ENCODE measurements at places on chromosomes 2 and 18.

DNA sequence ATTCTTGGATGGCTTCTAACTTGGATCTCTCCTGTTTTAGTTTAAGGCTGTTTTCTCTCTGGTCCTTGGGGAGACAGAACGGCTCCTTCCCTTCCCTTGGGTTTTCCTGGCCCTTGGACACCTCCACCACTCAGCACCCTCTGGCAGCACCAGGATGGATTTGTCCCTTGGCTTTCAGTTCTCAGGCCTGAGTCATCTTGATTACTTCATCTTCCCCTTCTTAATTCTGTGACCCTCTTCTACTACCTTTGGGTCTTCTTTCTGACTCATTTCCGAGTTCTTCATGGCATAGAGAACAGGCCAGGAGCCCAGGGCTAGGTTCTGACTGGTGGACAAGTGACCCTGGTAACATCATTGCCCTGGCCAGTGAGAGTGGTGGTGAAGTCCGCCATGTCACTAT, 14.9 kb downstream of the IGFBP2 start:
- no peak for DNase-seq

GRCh38 chr2:134852518-134852917, 14.1 kb downstream of the ACMSD start:
- peak; percentile 37 for DNase-seq

DNA sequence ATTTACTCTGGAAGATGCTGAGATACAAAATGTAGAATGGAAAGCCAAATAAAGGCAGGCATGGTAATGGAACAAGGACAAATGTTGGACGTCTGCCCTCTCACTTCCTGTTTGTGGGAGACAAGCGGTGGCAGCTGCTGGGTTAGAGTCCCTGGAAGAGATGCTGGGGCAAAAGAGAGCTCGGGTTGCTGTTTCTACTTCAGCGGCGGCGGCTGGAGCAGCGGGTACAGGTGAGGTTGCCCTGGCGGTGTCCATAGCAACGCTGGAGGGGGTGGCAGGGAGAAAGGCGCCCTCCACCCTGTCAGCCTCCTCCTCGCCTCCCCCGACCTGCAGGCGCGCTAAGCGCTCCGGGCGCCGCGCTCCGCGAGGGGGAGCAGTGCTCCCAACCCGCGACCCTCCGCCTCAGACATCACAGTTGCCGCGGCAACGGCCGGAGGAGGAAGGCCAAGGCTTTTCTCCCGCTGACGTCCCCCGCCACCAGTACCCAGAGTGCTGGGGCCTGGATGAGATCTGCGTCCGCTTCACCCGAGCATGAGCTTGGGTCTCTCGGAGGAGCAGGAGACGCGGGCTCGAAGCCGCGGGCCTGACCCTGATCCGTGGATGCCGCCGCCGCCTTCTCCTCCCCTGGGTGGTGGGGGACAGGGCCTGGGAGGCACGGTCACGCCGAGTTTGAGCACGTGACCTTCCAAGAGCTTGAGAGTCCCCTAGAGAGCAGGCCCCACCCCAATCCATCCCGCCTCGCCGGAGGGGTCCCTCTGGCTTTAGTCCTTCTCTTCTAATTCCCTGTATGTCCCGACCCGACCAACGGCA, 65.6 kb downstream of the NOL4 start:
- peak; percentile 95 for DNase-seq

DNA sequence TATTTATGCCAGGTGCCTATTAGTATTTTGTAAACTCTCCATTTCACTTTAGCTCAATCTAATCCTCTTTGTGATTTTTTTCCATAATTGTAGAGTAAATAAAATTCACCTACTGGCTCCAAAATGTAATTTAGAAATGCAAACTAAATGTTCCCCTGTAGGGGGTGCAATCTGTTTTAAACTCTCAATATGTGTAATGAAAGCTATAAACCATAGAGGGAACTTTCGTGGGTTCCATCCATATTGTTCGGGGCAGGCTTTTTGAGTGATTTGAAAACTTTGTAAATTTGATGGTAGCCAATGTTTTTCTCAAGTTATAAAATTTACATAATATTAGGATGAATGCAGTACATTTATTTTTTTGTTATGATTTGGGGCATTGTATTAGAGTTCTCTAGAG, 49.4 kb downstream of the TSPYL6 start:
- DNase-seq, result no peak

GRCh38 chr2:134660626-134661402, 58.0 kb downstream of the TMEM163 start:
- no peak for DNase-seq

DNA sequence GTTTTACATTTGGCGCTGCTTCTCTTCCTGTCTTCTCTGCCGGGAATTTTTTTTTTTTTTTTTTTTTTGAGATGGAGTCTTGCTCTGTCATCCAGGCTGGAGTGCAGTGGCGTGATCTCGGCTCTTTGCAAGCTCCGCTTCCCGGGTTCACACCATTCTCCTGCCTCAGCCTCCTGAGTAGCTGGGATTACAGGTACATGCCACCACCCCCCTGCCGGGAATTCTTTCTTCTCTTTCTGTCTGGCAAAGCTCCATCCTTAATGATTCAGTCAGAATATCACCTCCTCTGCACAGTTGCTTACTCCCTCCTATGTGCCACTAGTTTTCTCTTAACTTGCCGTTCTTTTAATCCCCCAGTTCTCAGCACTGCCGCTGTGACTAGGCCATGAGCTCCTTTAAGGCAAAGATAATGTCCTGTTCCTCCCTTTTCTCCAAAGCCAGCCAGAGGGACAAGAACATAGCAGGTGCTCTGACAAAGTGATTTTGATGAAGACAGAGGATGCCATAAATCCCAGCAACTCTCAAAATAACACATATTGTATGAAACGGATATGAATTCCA, 112.1 kb upstream of the LRATD1 start:
- no peak for DNase-seq

- no peak for DNase-seq
These were observed 1157.4 kb downstream of the RPIA start for GRCh38 chr2:89848763-89849368.

DNA sequence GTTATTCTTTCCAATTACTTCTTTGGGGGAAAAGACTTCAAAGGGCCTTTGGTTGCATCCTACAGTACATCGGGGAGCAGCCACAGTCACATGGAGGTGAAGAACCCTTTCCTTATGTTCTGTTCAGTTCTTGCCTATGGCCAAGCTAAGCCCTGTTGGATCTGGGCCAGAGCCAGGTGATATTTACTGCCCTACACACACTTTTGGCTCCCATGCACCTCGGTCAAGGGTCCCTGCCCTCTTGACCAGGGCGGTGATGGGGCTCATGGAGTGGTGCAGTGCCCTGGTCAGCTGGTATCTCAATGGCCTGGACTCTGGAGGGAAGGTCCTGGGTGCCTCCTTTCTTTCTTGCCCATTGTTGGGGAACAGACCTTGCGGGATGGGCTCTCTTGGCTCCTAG, 98.7 kb downstream of the VAPA start:
- DNase-seq, result no peak

DNA sequence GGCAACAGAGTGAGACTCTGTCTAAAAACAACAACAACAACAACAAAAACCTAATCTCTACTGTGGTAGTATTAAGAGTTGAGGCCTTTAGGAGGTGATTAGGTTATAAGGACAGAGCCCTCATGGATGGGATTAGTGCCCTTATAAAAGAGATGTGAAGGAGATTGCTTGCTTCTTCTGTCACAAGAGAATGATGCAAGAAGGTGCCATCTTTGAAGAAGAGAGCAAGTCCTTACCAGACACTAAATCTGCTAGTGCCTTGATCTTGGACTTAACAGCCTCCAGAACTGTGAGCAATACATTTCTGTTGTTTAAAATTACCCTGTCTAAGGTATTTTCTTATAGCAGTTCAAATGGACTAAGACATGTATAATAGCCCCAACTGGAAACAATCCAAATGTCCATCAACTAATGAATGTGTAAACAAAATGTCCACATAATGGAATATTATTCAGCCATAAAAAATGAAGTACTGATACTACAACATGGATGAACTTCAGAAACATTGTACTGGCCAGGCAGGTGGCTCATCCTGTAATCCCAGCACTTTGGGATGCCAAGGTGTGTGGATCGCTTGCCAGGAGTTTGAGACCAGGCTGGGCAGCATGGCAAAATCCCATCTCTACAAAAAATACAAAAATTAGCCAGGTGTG, 1.6 kb upstream of the ARHGEF33 start:
- no peak for DNase-seq

GRCh38 chr2:65527451-65528240, 95.2 kb upstream of the SPRED2 start:
- DNase-seq, result no peak

DNA sequence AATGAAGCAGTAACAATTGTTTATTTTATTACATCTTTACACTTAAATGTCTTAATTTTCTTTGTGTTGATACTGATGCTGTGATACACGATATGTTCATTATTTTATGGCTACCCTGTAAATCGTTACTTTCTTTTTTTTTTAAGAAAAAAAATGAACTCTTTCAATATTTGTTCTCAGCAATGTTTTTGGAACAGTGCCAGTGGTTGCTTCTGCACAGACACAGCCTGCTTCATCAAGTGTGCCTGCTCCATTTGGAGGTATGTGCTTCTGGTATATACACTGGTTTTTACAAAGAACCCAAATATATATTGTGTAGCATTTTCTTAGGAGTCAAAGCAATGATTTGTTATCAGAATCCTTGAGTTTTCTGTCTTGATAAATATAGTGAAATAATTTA, 62.2 kb upstream of the SCYGR2 start:
- no peak for DNase-seq

DNA sequence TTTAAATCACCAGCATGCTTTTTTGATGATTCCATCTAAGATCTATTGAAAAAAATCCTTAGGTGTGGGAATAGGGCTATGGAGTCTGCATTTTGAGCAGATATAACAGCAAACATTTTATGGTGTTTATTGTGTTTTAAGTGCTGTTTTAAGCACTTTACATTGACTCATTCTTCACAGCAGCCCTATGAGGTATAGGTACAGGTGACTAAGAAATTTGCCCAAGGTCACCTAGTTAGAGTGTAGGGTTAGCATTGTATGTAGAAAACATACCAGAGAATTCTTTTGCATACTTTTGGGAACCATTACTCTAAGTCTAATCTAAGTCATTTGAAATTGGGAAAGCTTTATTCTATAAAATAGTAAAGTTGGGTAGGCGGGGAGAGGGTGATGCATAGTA, 31.3 kb downstream of the PPM1B start:
- no peak for DNase-seq

DNA sequence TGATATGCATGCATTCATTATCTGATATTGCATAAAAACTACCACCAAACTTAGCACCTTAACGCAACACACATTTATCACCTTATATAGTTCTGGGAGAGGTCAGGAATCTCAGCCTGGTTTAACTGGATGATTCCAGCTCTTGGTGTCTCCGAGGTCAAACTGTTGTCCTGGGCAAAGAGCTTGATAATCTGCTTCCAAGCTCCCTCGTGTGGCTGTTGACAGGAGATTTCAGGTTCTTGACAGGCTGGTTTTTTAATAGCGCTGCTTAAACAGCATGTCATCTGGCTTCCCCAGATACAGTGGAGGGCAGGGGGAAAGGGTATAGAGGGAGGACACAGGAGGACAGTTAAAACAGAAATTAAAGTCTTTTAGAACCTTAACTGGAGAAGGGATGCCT, 785.0 kb downstream of the CNTNAP5 start:
- DNase-seq, result peak; percentile 59

- peak; percentile 49 for DNase-seq
These were observed at the start of gene ZNF804A for GRCh38 chr2:184598316-184599053. Gene ZNF804A (plus strand): TSS chr2:184598529. CDS start chr2:184598960, 431 bp downstream.

GRCh38 chr18:33277431-33277830, 163.1 kb downstream of the CCDC178 start:
- DNase-seq, result no peak

GRCh38 chr2:134139611-134140010, 114.3 kb upstream of the MGAT5 start:
- DNase-seq, result no peak

- peak; percentile 7 for DNase-seq
These were observed 39.6 kb downstream of the POLR1A start for GRCh38 chr2:86066007-86066578.

GRCh38 chr18:5851998-5852397, 43.3 kb downstream of the TMEM200C start:
- DNase-seq, result no peak

- DNase-seq, result no peak
These were observed 297.3 kb downstream of the IKZF2 start for GRCh38 chr2:212854116-212854515.

- no peak for DNase-seq
These were observed 251.8 kb downstream of the LPIN1 start for GRCh38 chr2:11998218-11998617.

DNA sequence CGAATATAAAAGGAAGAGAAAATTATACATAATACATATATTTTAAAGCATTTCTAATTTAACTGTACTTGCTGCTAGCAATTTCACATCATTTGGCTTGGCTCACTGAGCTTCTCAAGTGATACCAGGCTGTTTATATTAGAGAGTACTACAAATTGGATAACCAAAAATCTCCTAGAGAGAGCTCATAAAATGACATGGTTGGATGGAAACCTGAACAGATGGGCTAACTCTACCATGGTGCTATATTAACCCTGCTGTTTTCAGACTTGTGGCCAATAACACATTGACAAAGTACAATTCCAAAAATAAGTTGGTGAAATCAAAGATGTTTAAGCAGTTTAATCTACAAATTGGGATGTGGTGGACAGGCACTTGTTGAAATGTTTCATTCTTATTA, 364.4 kb upstream of the GCFC2 start:
- DNase-seq, result no peak

DNA sequence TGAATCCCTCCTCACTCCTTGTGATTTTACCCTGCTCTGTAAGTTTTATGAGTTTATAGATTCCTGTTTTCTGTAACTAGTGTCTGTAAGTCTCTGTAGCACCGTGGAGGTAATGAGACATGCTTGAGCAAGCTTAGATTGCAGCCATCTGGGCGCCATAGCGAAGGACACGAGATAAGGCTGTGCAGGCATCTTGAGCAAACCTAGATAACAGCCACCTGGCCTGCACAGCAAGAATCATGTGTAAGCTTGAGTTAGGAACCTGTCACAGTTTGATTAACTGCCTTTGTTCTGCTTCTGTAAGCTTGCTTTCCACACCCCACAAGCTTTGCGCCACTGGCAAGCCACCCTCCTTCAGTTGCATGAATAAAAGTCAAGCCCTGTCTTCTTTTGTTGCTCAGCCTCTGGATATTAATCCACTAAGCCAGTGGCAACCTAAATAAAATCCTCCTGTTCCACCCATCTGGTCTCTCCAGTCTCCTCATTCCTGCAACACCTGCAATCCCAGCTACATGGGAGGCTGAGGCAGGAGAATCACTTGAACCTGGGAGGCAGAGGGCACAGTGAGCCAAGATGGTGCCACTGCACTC, 270.6 kb upstream of the RGPD4 start:
- DNase-seq, result no peak

DNA sequence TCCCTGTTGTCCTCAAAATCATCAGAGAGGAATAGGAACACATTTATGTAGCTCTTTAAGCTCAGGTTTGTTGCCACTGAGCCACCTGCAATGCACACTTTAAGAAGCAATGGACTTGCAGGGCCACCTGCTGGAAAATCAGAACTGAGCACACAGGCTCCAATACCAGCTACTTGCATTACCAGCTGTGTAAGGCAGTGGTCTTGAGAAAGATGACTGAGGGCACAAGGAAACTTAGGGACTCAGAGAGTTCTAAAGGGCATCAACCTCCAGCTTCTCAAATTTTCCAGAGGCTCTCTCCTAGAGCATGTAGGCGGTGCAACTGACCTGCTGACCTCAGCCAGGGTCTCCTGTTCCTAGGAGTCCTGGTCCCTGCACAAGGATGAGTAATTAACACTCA, 2.5 kb upstream of the CNDP2 start:
- DNase-seq, result peak; percentile 65
